ENCODE measurements at places on chromosomes 12 and 14. TPM values are rescaled to one million over a fixed set of nuclear protein-coding genes. Genes with fewer than 3 reads are reported as not detected.

DNA sequence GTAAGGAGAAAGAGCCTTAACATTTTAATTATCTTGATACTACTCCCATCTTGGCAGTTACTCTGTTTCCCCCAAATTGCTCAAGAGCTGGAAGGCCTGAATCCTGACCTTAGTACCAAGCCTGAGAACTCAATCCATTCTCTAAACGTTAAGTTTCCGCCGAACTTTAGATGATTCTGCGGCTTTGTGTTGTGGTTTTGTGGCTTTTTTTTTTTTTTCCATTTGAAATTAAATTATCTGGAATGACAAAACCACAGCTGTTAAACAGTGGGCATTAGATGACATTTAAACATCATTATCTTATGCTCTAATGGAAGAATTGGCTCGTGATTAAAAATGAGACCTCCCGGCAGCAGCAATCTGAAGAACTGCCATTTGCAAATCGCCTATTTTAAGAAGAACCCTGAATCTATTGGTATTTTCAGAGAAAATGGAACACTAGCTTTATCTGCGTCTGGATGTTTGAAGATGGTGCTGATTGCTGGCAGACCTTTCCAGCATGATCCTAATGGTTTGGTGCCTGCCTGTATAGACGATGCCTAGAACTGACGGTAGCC is 38.4 kb downstream of the TMEM132C start:
- DNase-seq = no peak

- DNase-seq = peak; percentile 40
Measured at GRCh38 chr12:6791931-6792520, 2.7 kb downstream of the CD4 start.

DNA sequence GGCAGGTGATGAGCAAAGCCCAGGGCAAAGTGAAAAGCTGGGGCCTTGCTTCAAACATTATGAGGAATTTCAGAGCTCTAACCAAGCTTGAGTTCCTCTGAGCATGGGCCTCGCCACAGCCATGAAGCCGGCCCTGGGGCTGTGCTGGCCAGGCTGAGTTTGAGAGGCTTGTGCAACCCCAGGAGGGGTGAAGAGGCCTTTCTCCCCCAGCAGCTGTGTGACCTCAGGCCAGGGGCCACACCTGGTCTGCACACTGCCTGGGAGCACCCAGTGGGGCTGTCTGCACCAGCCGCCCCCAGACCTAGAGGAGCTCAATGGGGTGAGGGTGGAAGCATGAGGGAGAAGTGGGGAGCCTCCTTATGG is 204.9 kb upstream of the C14orf180 start:
- no peak for DNase-seq

GRCh38 chr12:16154990-16155389 is 122.5 kb downstream of the SLC15A5 start:
- DNase-seq = no peak

GRCh38 chr14:95507174-95507573 is 9.3 kb downstream of the SYNE3 start:
- no peak for DNase-seq

DNA sequence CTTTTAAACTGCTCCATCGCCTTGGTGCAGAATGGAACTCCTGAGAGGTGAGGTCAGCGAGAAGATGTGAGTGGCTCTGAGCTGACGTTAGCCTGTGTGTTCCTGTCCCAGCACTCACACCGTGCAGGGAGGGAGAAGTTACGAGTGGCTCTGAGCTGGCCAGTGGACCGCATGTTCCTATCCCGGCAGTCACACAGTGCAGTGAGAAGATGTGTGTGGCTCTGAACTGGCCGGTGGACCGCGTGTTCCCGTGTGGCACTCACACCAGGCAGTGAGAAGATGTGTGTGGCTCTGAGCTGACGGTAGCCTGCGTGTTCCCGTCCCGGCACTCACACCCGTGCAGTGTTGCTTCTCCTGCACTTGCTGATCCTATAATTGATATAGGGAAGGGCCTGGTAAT is 59.9 kb downstream of the VCPKMT start:
- no peak for DNase-seq

DNA sequence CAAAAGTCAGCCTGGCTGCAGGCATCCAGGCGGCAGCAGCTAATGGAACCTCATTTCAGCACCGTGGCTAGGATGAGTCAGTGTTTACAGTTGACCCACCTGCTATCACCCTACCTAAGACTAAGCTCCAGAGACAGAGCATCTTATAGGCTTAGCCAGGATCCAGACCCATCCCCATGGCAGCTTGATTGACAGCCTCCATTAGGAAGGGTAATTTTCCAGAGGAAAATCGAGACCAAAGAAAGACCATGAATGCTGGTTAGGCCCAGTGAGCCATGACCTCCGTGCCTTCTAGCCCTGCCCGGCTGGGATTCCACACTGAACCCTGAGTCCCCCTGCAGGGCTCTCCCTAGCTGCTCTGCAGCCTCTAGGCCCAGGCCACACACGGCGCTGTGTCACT is 38.7 kb downstream of the TUNAR start:
- no peak for DNase-seq

DNA sequence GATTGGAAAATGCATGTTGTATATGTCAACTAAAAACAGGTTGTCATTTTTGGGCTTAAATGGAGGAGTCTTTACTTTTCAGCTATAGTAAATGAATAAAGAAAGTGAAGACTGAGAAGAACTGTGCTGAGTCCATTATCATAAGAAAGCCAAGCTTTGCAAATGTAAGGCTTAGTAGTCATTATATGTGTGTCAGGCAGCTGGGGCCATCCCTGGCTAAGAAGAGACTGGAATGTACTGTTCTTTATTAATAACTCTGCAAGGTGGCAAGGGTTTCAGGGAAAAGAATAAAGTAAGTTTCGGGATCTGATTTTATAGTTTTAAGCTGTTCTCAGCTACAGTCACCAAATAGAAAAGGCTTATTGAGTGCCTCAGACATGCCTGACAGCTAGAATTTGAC is 48.7 kb downstream of the SRGAP1 start:
- no peak for DNase-seq

DNA sequence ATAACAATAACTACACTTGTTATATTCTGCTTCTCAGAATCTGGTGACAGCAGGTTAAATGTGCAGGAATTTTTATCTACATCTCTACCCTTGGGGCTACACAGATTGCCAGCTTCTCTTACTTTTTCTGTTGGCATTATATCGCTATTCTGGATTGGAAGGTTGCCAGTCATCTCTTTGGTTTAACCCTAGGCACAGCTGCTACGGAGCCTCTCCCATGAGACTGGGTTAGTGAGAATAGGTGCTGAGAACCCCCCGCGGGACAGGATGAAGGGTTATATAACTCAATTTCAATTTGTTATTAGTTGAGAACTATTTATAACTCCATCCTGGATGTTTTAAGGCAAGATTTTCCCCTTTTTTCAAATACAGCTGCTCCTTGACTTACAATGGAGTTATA is 73.1 kb downstream of the ACADS start:
- DNase-seq = no peak

- DNase-seq = peak; percentile 37
Measured at GRCh38 chr14:22540811-22541360, 48.1 kb downstream of the DAD1 start.

GRCh38 chr14:92938235-92938875 is 15.4 kb downstream of the CHGA start:
- no peak for DNase-seq

DNA sequence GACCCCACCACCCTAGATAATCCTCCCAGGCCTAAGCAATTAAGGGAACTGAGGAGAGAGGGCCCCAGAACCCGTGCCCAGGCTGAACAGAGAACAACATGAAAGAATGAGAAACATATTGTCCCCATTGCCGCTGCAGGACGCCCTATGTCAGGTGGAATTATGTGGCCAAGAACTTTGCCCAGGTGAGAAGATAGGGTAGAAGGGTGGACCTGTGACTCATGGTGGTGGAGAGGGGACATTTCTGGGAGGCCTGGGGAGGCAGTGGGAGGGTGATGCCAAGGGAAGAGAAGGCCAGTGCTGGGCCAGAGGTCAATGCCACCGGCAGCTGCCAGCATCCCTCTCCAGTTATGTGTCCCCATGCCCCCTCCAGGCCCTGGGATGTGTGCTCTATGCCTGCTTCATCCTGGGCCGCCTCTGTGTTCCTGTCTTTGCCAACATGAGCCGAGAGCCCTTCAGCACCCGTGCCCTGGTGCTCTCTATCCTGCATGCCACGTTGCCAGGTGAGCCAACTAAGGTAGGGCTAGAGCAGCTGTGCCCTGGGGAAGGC is 15.5 kb downstream of the SOAT2 start:
- DNase-seq = no peak

DNA sequence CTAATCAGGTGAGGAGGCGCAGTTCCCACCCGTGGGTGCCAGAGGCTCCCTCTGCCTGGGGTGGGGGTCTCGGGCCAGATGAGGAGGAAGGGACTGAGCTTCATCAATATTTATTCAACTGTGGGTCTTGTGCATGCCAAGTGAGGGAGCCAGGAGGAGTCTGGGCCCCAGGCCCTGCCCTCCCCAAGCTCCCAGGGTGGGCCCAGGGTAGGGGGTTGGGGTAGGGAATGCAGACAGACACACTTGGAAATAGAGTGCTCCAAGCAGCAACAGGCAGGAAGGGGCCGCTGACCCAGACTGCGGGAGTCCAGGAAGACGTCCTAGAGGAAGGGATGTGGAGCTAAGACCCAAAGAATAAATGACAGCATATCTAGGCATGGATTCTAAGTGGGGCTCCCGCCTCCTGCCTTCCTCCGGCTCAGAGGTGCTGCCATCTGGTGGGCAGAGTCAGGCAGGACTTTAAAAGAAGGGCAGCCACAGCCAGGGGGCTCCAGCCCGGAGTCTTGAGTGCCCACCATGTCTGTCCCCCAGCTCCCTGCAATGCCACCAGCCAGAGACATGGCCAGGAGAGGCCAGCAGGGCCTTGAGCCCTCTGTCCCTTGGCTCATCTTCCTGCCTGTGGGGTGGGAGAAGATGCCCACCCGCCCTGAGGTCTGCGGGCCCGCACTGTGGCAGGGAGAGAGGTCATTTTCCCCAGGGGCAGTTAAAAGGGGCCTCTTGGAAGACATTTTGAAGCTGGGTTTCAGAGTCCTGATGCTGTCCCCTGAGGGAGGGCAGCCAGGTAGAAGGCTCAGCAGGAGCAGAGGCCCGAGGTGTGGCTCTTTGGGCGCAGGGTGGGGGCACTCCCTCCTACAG is 70.1 kb downstream of the PHETA1 start:
- DNase-seq = peak; percentile 58

GRCh38 chr14:65650826-65651225 is 238.3 kb downstream of the FUT8 start:
- DNase-seq = no peak

GRCh38 chr12:94614288-94614721 is 36.1 kb downstream of the TMCC3 start:
- DNase-seq = no peak

DNA sequence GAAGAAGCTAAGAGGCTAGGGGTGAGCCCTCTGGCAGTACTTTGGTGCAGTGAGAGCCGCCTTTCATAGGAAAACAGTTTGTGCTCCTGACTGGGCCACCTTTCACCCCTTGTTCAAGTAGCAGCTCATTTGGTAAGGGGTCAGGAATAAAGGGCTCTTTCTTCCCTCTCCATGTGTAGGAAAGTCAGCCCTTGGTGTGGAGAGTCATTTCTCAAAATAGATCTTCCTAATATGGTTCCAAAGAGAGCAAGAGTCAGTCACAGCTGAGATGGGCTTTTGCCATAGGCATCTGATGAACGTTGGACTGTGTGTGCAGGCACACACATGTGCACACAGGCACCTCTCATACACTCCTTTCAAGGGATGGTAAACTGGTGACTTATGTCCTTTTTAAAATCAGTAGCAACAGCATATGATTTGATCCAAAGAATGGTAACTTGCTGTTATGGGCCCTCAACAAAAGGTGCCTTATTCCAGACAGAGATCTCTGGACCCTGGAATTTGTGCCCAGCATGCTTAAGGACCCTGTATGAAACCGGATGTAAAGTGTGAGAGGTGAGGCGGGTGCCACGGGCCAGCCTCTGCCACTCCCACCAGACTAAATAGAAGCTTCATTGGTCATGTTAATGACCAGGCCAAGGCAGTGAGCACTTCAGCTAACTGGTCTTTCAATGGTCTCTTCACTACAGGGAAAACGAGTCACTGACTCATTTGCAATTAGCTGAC is 16.7 kb upstream of the RIC8B start:
- DNase-seq = no peak

Gene TAS2R19
- 0.92 TPM for total RNA-seq

Gene AMN
- 0.17 TPM for total RNA-seq

Gene ADGRD1
- 0.64 TPM for total RNA-seq

Gene SPTB
- total RNA-seq = 0.57 TPM
